ENCODE measurements at places on chromosomes 1 and 21.

DNA sequence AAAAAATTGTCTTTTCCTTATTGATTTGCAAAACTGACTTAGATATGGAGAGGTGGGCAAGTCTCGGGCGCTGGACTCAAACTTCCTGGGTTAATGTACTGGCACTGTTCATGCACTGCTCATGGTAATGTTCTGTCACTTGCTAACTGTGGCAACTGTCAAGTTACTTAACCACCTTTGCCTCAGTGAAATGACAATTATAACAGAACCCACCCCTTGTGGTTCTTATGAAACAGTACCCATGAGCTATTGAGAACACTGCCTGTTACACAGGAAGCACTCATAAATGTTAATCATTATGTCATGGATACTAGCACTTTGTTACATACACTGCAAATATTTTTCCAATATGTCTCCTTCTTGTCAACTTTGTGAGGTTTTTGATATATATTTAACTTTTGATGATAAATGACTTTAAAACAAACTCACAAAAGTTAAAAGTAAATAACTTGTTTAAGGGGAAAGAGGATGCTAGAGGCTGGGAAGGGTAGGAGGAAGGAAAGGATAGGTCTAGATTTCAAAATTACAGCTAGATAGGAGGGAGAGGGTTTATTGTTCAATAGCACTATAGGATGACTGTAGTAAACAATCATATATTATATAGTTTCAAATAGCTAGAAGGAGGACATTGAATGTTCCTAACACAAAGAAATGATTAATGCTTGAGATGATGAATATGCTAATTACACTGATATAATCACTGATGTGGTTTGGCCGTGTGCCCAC, 342.5 kb downstream of the ADGRL2 start:
- no peak for DNase-seq

DNA sequence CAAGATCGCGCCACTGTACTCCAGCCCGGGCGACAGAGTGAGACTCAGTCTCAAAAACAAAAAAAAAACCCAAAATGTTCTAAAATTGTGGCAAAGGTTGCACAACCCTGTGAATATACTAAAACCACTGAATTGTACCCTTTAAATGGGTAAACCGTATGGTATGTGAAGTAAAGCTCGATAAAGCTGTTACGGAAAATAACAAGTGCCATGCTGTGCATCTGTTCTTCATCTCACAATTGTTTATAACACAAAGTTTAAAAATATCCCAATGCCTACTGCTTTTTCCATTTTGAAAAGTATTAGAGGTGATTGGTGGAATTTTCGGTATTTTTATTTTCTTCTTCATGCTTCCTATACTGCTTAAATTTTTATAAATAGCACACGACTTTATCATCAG, 111.5 kb downstream of the ENAH start:
- DNase-seq = no peak

DNA sequence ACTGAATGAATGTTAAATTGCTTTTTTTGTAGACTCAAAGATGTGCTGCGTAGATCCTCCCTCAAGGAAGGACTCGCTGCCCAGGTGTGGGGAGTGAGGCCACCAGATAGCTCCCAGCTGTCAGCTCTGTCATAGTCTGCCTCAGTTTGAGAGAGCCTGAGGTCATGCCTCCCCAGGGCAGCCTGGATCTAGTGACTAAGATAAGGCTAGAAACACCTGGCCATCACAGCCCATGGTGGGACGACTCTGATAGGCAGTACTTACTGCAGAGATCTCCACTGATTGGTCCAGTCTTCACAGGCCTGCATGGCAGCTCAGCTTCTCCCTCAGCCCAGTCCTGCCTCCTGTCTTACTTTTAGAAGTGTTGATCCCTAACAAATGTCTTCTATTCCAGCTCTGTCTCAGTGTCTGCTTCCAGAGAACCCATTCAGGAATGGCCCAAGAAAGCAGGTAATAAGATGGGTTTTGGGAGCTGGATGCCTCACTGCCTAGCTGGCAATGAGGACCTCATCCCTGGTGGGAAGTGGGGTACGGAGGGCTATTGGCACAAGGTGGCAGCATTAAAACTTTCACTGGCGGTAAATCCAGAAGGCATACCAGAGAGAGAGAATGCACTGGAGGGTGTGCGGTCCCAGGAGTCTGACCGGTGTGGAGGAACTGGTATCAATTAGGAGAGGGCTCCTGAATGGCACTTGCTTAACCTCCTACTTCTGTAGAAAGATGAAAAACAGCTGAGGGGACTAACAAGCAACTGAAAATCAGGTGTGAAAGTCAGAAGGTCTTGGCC, 55.3 kb upstream of the GPR37L1 start:
- DNase-seq = no peak

DNA sequence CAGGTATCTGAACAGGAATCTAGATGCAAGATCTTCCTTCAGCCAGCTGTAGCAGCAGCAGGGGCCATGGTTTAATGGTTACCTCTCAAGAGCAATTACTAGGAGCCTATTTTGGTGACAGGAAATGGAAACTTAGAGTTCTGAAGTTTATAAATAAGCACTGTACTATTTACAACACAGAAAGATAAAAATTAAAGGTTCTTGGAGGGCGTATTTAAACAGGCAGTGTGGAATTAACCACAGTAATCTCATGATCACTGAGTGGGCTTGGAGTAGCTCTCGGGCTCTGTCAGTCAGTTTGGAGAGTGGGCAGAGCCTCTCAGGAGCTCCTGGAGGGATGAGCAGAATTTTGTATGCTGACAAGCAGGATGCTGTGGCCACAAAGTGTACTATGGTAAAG, 10.2 kb upstream of the FCRL5 start:
- no peak for DNase-seq

DNA sequence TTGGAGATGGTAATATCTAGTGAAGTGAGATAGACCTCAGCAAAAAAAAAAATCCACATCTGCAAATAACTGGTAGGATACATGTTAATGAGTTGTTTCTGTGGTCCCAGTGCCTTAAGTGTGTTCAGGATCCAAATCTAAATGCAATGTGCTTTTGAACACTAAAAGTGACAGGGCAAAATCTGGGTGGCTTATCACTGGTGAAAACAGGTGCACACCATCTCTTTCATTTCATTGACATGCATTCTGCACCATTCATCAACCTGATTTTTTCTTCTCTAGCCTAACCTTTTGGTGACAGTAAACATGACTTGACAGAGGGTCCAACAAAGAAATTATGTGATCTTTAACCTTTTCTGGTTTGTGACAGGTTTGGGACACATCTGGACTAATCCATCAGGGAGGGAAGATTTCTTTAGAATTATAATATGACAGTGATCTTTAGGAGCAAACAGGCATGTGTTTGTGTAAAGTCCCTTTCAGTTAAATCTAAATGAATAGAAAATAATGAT, 201.6 kb upstream of the NEGR1 start:
- DNase-seq = no peak

GRCh38 chr1:230068952-230069684, 2.1 kb downstream of the GALNT2 start:
- DNase-seq = no peak

- DNase-seq = no peak
These were observed 6.4 kb upstream of the AGL start for GRCh38 chr1:99843760-99844159.

GRCh38 chr1:185215911-185216310, 58.9 kb downstream of the SWT1 start:
- DNase-seq = no peak

Data from left hindlimb (tissue), 1 donor.